Renal pelvis (tissue), 12 donors: ENCODE measurements at places on chromosomes 5 and 9. TPM values are rescaled to one million over a fixed set of nuclear protein-coding genes. Genes with fewer than 3 reads are reported as not detected.

SCGB3A1 gene
- polyA plus RNA-seq, result 2.4 TPM

GRCh38 chr9:125415583-125416460 is 154.2 kb downstream of the GAPVD1 start:
- no peak for DNase-seq

DNA sequence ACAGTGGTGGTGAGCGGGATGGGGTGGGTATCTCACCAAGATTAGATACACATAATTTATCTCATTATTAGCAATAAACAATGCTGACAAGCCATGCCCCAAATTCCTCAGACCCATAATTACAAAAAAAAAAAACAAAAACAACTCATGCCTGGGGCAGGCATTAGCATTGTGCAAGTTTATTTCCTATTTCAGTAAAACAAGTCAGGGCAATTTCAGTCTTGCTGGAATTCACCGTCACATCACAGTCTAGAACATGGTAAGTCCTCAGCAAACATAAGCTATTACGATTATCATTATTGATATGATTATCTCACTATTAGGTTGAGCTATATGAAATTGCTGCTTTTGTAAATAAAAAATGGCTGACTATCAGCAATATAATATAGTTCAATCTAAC is 57.5 kb upstream of the GNAQ start:
- no peak for DNase-seq

FOXI1 gene
- 5.2 TPM for polyA plus RNA-seq

GABRA1 gene
- polyA plus RNA-seq, result 0.14 TPM

DNA sequence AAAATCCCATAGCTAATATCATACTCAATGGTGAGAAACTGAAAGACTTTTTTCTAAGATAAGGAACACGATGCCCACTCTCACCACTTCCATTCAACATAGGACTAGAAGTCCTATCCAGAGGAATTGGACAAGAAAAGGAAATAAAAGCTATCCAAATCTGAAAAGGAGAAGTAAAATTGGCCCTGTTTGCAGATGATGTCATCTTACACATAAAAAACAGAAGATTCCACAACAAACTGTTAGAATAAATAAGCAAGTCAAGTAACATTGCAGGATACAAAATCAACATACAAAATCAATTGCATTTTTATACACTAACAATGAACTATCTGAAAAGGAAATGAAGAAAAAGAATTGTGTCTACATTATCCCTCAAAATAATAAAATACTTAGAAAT is 308.0 kb downstream of the MCTP1 start:
- DNase-seq, result no peak

GPR151 gene
- polyA plus RNA-seq, result not detected

TRAF1 gene
- 6.6 TPM for polyA plus RNA-seq

GRCh38 chr5:159817262-159818029 is 98.8 kb upstream of the ADRA1B start:
- no peak for DNase-seq

- DNase-seq, result no peak
These were observed 577.7 kb downstream of the EBF1 start for GRCh38 chr5:158521995-158522394.

CTSV gene
- polyA plus RNA-seq, result 31.5 TPM

FAM78A gene
- 3.6 TPM for polyA plus RNA-seq

- no peak for DNase-seq
These were observed 209.1 kb downstream of the TARS1 start for GRCh38 chr5:33649549-33650482.

TMEM252 gene
- 6.7 TPM for polyA plus RNA-seq

GRCh38 chr9:69085569-69086283 is 50.2 kb downstream of the FXN start:
- DNase-seq, result peak; percentile 60

DNA sequence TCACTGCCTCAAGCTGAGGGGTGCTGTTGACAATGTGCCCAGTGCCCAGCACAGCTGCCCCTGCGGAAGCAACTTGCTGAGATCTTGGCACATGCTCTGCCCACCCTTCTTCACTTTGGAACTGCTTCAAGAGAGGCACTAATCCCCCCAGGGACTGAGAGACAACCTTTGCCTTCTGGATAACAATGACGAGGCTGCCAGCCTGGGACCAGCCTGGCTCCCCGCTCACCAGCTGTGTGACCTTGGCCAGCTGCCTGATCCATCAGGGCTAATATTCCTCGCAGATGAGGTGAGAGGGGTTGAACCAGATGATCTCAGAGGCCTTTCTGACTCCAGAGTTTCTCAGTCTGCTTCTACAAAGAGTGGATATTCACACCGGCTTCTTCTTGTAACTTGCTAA is 81.0 kb downstream of the SHB start:
- no peak for DNase-seq

DNA sequence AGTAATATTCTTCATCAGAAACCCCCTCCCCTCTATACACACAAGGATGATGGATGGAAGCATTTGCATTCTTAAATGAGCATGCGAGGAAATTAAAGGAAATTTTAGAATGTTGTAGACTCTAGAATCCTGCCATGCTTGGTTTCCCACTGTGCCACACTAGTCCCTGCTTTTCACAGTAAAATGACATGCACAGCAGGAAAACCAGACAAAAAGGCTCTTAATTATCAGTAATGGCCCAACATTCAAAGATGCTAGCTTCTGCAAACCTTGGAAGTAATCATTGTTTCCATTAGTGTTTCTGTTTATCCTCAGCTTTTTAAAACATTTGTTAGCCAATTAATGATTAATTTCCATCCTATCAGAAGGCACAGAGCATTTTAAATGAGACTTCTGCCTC is 255.8 kb downstream of the SLCO4C1 start:
- no peak for DNase-seq

KCNV2 gene
- polyA plus RNA-seq, result 0.10 TPM

GRCh38 chr9:18009902-18010301 is 431.0 kb downstream of the SH3GL2 start:
- DNase-seq, result no peak

- no peak for DNase-seq
These were observed 221.1 kb downstream of the FANCC start for GRCh38 chr9:95096381-95096780.

GRCh38 chr9:92424340-92424739 is at the start of gene OMD:
OMD (minus strand) TSS chr9:92424471; CDS start chr9:92417558, 6,913 bp downstream.
- no peak for DNase-seq

PCDHA13 gene
- polyA plus RNA-seq, result not detected

- no peak for DNase-seq
These were observed 304.8 kb upstream of the TLE4 start for GRCh38 chr9:79266986-79267385.

- DNase-seq, result no peak
These were observed 14.3 kb downstream of the OTULINL start for GRCh38 chr5:14595891-14596290.

DNA sequence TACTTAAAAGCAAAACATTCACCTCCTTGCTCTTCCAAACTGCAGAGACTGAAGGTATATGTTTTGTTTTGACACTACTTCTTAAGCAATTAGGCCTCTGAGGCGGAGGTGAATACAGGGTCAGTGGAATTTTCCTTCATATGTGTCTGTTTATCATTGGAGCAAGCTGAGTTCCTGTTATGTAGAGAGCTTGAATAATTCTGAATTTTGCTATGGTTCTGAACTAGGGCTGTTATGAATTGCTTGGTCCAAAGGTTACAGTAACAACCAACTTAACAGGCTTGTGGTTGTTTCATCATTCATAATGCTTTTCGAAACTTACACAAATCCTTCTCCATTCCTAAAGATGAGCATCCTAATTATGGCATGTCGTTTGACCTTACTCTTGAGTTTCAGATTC is 444.6 kb upstream of the MEF2C start:
- no peak for DNase-seq

GRCh38 chr9:111975709-111976108 is 79.1 kb downstream of the UGCG start:
- DNase-seq, result no peak

GRCh38 chr5:8944005-8944404 is 601.9 kb downstream of the SEMA5A start:
- DNase-seq, result no peak

DNA sequence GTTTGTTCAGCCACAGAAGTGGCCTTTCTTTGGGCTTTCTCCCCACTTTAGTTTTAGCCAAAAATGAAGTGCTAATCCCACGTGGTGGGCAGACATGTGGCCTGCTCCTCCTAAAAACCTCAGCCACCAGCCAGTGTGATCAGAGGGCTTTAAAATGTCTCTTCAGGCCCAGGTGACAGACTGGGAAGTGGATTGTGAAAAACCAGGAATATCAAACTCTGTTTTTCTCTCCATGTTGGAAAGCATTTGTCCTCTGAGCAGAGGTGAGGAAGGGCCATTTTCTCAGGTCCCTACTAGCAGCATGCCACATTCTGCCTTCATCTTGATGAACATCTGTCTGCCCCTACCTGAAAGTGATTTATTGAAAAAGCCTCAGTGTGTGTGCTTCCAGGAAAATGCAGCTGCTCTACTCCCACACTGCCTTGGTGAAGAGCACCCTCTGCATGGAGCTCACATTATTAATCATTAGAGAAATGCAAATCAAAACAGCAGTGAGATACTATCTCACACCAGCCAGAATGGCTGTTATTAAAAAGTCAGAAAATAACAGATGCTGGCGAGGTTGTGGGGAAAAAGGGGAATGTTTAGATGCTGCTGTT is 181.2 kb upstream of the DMAC1 start:
- DNase-seq, result no peak

GRCh38 chr5:1387876-1388275 is 43.0 kb upstream of the CLPTM1L start:
- no peak for DNase-seq

LCN12 gene
- 37.3 TPM for polyA plus RNA-seq

DNA sequence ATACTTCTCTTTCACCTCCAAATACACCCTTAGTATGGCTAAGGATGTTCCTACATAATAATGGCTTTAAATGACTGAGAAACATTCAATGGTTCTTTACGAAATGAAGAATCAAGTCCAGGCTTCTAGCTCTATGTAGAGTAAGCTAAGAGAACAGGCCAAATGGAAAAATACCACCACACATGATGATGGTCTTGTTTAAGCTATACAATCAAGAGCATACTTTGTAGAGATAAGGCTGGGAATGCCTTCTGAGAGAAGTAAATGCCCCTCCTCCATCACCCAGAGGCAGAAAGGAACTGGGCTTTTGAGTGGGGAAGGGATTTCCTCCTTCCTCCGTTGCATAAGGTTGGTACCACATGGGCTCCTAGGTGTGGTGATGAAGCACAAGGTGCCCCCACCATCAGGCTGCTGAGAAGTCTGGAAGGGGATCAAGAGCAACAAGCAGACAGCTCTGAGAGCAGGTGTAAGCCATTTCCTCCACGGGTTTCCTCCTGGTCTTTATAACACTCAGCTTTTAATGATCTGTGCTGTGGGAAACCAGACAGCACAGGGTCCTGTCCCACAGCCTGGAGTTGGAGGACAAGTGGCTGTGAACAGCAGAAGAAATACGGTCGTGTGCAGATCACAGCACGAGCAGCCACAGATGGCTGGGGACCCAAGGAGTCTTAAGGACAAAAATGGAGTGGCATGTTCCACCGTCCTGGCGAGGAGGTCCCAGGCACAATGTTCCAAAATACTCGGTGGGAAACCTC is 396.9 kb downstream of the CTNND2 start:
- DNase-seq, result no peak

SERF1B gene
- polyA plus RNA-seq, result 92.7 TPM

SPINK4 gene
- polyA plus RNA-seq, result not detected

DNA sequence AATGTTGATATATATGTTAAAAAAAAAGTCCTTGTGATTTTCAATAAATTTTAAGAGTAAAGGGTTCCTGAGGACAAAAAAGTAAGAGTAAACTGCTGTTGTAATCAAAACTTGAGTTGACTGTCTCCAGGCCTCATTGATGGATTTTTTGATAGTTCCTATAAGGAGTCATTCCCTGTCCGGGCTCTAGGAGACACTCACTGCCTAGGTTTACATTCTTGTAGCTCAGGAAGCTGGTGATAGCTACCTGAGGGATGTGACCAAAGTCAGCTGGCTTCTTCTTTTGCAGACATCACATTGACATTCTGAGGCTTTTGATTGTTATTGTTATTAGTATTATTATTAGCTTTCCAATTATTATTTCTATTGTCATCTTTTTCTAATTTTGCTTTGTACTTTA is 116.5 kb upstream of the FBXL7 start:
- DNase-seq, result peak; percentile 11

ARL14EPL gene
- not detected for polyA plus RNA-seq

IL5 gene
- not detected for polyA plus RNA-seq

- no peak for DNase-seq
These were observed 388.9 kb upstream of the TRPC7 start for GRCh38 chr5:136754216-136754615.

GPR21 gene
- polyA plus RNA-seq, result 0.73 TPM

DNA sequence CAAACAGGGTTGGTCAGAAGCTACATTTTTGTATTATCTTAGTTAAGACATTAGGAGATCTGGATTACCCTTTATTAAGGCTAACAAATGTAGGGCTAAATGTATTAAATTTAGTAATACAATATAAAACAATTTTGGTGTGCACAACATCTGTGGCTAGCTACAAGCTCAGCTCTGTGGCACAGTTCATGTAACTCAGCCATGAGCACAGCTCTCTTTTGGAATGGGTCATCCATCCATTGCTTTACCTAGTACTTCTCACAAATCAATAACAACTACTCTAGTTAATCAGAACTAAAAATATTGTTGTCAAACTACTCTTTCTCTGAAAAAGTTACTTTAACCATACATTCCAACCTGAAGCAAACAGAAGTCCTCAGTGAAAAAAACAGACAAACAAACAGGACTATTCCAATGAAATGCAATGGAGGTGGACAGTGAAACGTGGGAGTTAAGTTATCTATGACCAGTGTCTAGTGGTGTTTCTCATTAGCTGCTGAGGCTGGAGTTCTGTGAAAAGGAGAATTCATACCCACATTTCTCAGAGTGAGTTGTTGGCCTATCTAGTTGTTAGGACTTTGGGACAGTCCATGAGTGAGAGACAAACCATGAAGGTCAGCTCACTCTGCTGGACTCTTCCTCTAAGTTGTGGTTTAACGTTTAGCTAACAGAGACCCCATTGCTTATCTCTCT is 55.1 kb downstream of the PIP5K1B start:
- no peak for DNase-seq

GPX8 gene
- polyA plus RNA-seq, result 76.2 TPM

GRCh38 chr5:151084363-151084762 is 3.5 kb upstream of the TNIP1 start:
- DNase-seq, result no peak

DNA sequence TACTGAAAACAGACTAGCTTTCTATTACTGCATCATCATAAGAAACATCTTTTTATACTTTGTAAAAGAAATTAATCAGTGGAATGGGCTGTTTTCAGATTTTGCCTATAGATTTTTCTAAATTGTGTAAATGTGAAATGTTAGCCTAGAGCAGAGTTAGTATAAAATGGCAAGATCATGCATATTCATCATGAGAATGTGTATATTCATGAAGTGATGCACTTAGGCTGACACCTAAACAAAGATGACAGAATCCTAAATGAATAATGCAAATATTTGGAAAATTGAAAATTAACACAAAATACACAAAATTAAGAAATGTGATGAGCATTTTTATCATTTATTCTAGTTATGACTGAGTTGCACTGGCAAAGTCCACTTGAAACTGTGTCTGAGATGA is 57.2 kb downstream of the SPTLC1 start:
- DNase-seq, result no peak

TRPM6 gene
- 0.95 TPM for polyA plus RNA-seq

DNA sequence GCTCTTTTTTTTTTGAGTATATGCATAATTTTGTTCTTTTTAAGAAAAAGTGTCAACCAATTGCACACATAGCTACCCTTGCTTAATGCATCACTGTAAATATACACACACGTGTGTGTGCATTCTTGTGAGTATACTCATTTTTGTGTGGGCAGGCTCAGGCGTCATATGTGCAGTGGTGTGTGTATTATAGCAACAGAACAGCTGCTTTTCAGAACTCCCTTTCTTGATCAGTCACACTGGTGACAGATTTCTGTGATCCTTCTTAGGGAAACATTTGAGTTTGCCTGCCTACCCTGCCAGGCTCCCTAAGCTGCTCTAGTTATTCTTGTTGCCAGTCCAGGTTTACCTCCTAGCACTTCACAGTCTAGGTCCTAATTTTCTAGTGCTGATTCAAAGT is 287.0 kb upstream of the SEMA6A start:
- no peak for DNase-seq
